ENCODE measurements at places on chromosomes 16 and 17. TPM values are rescaled to one million over a fixed set of nuclear protein-coding genes. Genes with fewer than 3 reads are reported as not detected.

The CA7 gene
- polyA plus RNA-seq, result not detected

The ZNF423 gene
- 0.10 TPM for polyA plus RNA-seq

The IRX5 gene
- not detected for polyA plus RNA-seq

The C17orf113 gene
- polyA plus RNA-seq, result 0.03 TPM

The PLD6 gene
- 0.98 TPM for polyA plus RNA-seq

DNA sequence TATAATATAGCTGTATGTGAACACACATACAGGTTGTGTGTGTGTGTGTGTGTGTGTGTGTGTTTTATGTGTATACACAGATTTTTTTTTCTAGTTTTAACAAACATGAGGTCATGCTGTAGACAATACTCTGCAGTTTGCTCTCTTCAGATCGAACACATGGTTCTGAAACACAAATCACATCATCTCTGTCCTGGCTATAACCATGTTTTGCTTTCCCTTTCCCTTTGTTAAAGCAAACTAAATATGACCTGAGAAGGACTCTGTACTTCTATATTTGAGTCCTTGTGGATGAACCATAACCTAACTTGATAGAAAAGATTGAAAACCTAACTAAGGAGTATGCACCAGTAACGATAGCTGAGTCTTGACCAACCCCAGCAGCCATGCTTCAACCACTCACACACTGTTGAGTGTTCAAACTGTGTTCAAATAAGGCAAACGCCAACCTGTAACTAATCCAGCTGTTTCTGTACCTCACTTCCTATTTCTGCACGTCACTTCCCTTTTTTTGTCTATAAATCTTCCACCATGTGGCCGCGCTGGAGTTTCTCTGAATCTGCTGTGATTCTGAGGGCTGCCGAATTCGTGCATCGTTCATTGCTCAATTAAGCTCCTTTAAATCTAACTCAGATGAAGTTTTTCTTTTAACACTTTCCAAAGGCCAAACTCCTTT, 303.8 kb downstream of the HS3ST3B1 start:
- no peak for DNase-seq

GRCh38 chr17:52227926-52228325, 69.4 kb upstream of the CA10 start:
- no peak for DNase-seq

DNA sequence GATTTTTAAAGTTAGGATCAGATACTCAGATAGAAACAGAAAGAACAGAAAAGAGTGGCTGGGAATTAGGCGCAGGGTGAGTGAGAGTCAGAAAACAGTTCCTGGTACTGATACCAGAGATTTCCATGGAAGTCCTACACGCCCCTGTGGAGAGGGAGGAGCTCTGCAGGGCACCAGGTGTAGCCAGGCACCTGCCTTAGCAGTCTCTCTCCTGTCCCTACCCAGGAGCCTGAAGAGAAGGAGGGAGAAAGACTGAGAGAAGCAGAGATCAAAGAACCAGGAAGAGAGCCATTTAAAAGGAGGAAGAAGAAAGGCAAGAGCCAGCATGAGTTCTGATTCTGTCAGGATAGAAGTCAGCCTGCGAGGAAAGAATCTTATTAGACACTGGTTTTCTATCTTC, 65.0 kb downstream of the CBLN1 start:
- DNase-seq, result no peak

All from IMR-90 (cell line).